Pulmonary artery endothelial cell (primary cell): ENCODE measurements at places on chromosomes 1 and 21. TPM values are rescaled to one million over a fixed set of nuclear protein-coding genes. Genes with fewer than 3 reads are reported as not detected.

OR2T29 gene
- total RNA-seq = not detected in 2 replicates

DNA sequence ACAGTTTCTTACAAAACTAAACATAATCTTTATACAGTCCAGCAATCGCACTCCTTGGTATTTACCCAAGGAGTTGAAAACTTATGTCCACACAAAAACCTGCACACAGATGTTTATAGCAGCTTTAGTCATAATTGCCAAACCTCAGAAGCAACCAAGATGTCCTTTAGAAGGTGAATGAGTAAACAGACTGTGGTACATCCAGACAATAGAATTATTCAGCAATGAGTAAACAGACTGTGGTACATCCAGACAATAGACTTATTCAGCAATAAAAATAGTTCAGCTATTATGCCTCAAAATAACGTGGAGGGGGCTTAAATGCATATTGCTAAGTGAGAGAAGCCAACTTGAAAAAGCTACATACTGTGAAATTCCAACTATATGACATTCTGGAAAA lies 87.0 kb upstream of the GALNT2 start:
- DNase-seq = no peak

GRCh38 chr1:230259621-230260020 lies 166.5 kb downstream of the PGBD5 start:
- DNase-seq = no peak

CDCA8 gene
- 8.6 and 22.2 TPM in 2 replicates for total RNA-seq

DNA sequence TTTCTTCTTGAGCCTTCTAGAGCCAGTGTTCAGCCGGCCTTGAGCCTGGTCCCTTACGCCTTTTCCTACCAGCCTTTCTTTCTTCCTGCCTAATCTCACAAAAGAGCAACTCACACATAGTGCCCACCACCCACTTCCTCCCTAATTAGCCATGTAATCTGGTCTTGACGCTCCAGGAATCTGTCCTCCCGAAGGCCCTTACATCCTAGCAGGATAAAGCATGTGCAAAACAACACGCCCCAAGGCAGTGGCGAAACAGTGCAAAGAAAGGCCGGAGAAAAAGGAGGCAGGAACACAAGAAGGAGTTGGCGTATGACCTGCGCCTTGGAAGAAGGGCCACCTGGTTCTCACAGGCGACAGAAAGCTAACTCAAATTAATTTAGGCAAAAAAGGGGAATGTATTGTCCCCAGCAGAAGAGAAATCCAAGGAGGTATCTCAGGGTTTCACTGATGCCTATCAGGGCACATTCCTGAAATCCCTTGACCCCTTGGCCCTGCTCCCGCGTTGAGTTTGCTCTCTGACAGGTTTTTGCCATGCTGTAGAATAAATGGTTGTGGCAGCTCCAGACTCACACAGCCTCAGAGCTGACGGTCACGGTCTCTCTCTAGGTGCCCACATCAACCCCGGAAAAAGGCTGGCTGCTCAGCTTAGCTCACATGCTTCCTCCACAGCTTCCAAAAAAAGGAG lies 79.0 kb downstream of the ZNF281 start:
- DNase-seq = no peak

- no peak for DNase-seq
Observed at GRCh38 chr1:17586172-17586964, 46.9 kb downstream of the ARHGEF10L start.

ADGRL2 gene
- total RNA-seq = 52.0 and 64.4 TPM in 2 replicates

UBR4 gene
- 78.5 and 99.6 TPM in 2 replicates for total RNA-seq

GRCh38 chr1:61253912-61254633 lies 171.7 kb downstream of the NFIA start:
- no peak for DNase-seq

DNA sequence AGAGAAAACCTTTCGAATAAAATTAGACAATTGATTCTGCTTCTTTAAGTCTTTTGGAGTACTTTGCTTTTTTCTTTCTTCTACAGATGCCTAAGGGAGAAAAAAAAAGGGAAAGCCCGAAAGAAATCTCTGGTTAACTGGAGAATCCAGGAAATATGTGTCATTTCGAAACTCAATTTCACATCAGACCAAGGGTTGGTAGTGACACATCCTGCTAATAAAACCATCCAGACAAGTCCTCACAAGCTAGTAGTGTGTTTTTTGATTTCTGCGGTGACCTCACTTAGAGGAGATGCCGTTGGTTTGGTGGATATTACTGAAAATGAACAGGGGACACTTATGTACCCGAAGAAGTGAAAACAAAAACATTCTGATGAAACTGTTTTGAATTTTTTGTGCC lies 726.5 kb upstream of the ADAMTS5 start:
- no peak for DNase-seq

TMEM54 gene
- 53.0 and 53.6 TPM in 2 replicates for total RNA-seq

- DNase-seq = no peak
Observed at GRCh38 chr1:155847823-155848529, 9.0 kb downstream of the GON4L start.

FMO3 gene
- total RNA-seq = 0.28 TPM in 1 of 2 replicates, not detected in the other
